Stimulated activated CD4-positive, alpha-beta T cell treated with anti-CD3 and anti-CD28 coated beads, Interleukin-1b, Interleukin-23, amount 100 ng/mL, for 1 hour (primary cell): ENCODE measurements at places on chromosomes 4 and X.

DNA sequence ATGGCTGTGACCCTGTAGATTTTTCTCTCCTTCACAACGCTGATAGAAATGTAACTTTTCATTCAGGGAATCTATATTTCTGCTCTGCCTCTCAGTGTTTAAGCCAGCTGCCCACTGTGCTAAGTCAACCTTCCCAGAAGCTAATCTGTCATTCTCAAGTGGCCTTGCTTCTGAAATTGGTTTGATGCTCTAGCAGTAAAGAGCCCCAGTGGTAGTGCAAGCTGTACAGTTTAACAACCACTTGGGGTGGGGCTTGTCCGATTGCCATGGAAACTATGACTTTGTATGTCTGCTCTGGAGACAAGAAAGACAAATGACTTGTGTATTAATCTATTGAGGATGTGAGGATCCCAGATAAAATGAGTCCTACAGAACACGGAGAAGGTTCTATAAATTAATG is 620.9 kb upstream of the GALNT7 start:
- no peak for DNase-seq

DNA sequence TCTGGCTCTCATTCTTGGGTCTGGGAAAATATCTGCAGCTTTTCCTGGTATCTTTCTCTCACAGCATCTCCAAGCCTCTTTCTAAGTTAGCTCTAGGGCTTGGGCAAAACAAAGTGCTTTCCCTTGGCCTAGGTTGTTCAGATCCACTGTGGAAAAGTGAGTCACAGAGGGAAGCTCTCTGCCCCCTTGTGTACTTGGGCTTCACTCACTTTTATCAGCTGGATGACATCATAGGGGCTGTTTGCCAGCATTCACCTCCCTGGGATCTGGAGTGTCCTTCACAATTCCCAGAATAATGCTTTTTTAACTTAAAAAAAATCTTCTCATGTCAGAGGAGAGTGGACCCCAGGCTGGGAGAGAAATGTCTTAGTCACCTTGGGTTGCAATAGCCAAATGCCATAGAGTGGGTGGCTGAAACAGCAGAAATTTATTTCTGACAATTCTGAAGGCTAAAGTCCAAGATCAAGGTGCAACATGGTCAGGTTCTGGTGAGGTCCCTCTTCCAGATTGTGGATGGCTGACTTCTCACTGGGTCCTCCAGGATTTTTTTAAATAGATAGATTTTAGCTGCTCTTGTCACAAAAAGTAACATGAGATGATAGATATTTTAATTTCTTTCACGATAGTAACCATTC is 247.8 kb downstream of the SH2D1A start:
- DNase-seq, result no peak

DNA sequence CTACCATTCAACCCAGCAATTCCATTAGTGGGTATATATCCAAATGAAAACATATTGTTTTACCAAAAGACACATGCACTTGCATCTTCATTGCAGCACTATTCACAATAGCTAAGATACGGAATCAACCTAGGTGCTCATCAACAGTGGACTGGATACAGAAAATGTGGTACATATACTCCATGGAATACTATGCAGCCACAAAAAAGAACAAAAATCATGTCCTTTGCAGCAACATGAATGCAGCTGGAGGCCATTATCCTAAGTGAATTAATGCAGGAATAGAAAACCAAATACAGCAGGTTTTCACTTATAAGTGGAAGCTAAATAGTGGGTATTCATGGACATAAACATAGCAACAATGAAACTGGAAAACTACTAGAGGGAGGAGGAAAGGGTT is 38.1 kb upstream of the BBS7 start:
- no peak for DNase-seq

- DNase-seq, result no peak
Measured at GRCh38 chrX:29555465-29556091, 659.8 kb upstream of the MAGEB2 start.

DNA sequence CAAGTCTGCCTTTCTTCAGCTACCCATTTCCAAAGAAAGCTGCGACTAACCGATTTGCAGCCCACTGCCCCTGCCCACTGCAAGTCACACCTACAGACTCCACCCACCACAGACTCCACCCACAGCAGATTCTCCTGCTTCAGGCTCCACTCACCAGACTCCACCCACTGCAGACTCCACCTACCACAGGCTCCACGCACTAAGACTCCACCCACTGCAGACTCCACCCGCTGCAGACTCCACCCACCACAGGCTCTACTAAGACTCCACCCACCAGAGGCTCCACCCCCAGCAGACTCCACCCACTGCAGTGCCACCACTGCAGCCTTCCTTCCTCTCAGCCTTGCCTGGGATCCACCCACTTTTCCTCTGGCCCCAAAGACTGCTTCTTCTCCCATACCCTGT is 41.3 kb downstream of the ABLIM2 start:
- peak; percentile 2 for DNase-seq

GRCh38 chr4:26030260-26030667 is 116.2 kb downstream of the SMIM20 start:
- no peak for DNase-seq

DNA sequence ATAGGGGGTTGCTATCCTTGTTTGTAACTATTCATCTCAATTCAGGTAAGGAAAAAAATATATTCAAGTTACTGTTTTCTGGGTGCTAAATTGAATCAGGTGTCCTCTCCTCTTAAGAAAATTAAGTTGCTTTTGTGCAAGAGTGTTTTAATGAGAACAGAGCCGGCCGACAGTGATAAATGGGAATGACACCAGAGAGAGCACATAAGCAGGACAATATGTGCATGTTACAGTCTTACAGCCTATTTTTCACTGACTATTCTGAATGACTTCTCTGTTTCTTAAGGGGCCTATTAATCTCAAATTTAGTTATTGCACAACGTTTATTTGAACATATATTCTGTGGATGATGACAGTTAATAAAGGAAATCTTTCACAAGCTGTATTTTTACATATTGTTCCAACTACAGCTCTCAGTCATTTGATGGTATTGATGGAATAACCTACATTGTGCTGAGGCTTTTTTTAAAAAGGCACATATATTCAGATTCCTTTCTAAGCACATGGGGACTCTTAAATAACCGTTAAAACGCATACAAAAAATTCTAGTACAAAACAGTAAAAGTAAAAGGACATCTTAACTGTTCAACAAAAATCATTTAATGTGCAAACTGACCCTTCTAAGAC is 68.4 kb downstream of the SLC10A7 start:
- no peak for DNase-seq

GRCh38 chr4:52939325-52939724 is 77.2 kb downstream of the RASL11B start:
- DNase-seq, result no peak

- no peak for DNase-seq
Measured at GRCh38 chr4:92658318-92658717, 354.6 kb downstream of the GRID2 start.

DNA sequence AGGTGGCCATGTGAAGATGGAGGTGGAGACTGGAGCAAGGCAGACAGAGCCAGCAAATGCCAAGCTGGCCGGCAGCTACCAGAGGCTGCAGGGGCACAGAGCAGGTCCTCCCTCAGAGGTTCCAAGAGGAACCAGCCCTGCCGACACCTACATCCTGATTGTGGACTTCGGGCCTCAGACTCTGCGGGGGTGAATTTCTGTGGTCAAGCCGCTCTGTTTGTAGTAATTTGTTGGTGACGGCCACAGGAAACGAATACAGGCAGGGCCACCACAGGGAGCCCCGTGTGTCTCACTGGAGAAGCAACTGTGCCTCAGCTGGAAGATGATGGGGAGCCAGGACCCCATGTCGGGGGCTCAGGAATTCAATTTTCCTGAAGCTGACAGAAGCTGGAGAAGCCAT is 28.3 kb downstream of the ZFYVE28 start:
- no peak for DNase-seq

GRCh38 chrX:21266949-21267348 is 107.3 kb upstream of the CNKSR2 start:
- no peak for DNase-seq

- DNase-seq, result no peak
Measured at GRCh38 chrX:132676102-132676501, 187.3 kb upstream of the MBNL3 start.

DNA sequence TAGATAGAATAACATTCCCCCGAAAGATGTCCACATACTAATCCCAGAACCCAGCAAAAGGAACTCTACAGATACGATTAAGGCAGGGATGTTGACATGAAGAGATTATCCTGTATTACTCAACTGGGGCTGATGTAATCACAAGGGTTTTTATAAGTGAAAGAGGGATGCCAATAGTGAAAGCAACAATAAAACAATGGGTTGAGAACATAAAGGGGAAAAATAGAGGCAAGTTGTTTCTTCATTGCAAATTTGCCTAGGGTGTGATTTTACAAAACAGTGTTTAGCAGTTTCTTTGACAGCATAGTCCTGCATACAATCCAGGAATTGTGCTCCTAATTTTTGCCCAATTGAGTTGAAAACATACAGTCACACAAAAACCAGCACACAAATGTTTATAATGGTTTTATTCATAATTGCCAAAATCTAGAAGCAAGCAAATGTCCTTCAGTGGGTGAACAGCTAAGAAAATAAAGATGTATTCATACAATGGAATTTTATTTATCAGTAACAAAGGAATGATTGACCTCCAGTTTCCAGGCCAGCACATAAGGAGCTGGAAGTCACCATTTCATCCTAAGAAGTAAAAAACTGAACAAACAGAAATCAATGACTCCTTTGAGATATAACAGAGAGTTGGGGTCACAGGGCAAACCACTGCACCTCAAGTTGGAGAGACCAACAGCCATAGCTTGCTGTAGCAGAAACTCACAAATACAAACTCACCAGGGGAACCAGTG is 107.2 kb downstream of the CENPC start:
- no peak for DNase-seq

- no peak for DNase-seq
Measured at GRCh38 chr4:150510176-150510865, 71.6 kb upstream of the MAB21L2 start.

DNA sequence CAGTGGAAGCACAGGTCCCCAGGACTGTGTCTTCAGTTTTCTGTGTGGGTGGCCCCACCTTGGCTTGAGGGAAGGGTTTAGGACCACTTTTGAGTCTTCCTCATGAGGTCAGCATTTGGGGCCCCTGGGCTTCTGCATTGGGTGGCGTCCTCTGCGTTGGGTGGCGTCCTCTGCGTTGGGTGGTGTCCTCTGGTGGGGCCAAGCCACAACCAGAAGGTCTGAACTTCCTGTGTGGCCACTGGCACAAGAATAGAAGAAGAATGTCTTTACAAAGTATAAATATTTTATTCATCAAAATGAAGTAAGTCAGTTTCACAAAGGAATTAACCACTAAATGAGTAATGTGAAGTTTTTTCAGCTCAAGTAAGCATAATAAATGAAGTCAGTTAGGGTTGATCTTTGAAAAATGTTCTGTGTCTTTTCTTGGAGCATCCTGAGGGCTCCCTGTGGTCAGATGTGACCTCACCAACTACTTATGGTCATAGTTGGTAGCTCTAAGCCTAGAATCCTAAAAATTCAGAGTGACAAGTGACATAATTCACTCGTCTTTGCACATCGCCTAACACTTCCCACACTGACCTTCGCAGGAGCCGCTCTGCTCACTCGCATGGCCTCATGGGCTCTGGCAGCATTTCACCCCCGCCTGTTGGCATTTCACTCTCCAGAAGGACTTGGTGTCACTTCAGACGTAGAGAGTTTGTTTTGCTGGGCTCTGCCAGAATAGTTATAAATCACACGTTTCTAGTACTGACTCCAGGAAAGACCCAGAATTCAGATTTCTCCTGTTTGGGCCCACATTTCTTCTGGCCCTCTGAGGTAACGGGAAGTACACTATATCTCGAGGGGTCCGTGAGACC is 39.0 kb upstream of the HGFAC start:
- DNase-seq, result no peak

- DNase-seq, result no peak
Measured at GRCh38 chrX:38232079-38232686, 11.5 kb upstream of the SRPX start.

DNA sequence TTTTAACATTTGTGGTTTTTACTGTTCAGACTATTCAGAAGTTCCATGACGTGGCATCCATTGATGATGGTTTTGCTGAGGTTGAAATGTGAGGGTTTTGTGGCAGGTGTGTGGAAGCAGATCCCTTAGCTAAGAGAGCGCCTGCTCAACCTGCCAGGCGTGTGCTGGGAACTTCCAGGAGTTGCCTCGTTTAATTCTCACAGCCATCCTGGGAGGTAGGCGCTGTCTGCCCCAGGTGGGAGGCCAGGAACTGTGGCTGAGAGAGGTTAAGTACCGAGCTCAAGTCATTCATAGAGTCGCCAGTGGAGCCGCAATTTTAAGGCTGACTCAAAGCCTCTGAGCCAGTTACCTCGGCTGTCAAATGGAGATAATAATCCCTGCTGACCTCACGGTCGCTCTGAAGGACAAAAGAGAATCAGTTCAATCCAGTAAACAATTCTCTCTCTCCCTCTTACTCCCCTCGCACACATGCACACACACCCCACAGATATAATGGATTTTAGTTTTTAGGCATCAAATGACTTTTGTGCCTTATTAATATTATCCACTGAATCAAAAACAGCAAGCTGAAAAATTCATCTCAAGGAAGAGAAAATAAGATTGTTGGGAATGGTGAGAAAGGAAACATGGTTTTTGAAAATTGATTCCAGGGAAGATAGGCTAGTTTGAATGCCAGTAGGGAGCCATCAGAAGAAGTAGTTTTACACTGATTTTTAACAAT is 171.3 kb downstream of the PTTG2 start:
- peak; percentile 39 for DNase-seq

DNA sequence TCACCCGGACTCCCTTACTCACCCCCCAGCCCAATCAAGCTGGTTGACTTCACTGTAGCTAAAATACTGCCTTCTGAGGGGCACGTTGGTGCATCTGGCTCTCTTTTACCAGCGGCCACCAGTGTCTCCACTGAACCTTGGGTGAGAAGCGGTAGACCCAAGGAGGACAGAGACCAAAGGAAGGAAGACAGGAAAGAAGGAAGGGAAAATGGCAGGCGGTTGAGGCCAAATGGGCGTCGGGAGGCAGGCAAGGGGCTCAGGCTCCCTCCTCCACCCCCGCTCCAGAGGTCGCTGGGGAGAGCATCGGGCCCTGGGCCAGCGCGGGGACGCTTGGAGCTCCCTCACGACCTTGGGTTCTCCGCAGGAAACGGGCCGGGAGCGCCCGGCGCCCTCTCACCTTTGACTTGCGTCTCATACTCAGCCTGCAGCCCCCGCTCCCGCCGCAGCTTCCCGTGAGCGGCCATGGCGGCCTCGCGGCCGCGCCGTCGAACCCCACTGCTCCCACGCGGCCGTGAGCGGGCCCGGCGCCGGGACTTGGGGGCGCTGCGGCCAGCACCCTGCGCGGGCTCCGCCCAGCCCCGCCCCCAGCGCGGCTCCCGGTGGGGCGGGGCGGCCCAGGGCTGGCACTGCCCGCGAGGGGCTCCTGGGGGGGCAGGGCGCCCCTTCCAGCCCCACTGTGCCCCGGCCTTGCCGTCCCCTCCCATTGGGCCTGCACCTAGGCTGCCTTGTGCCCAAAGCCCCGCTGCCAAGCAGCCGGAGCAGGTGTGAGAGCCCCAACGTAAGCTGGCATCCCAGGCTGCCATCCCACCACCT is at the start of gene ARHGAP4:
ARHGAP4 (minus strand) TSS at position 526 of the 813 bp plus-strand sequence; CDS start at position 464, 62 bp downstream.
- no peak for DNase-seq

GRCh38 chr4:172751550-172751949 is 417.1 kb upstream of the GALNT7 start:
- DNase-seq, result no peak
